Activated gamma-delta T cell treated with anti-CD3 and anti-CD28 coated beads, Interleukin-2, amount 50 U/mL, for 16 hours (primary cell): ENCODE measurements at places on chromosomes 16 and 17.

DNA sequence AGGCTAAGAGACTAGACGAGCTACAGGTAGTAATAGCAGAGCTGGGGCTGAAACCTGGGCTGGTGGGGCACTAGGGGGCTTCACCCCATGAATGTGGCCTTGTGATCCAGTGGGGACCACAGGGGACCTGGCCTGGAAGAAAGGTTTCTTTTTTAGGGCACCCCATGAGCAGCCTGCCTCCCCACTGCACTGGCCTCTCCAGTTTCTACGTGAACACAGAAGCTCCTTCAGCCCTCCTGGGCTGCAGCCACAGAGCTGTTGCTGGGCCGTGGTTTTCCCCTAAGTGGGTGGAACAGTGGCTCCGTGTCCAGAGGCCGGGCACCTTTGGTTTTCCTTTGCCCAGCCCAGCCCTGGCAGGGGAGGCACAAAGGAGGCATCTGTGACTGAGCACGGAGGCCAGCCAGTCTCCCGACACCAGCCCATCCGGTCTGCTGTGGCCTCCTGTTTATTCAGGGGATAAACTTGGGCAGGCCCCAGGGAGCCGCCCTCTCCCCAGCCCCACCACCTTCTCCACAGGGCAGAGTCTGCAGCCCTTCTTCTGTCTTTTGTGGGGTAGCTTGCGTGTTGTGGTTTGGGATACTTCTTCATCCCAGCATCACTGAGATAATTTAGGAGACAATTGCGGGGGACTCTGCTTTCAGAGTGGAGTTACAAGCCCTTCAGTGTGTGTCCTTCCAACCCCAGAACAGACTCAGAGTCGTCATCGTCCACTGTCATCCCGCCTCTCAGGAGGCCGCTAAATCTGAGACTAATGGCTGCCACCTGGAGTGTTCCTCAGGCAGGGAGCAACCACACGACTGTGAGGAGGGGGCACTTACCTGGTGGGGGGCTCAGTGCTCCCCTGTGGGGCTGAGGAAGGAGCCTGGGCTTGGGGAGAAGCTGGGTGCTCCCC is 85.3 kb downstream of the RAB11FIP4 start:
- DNase-seq = no peak

DNA sequence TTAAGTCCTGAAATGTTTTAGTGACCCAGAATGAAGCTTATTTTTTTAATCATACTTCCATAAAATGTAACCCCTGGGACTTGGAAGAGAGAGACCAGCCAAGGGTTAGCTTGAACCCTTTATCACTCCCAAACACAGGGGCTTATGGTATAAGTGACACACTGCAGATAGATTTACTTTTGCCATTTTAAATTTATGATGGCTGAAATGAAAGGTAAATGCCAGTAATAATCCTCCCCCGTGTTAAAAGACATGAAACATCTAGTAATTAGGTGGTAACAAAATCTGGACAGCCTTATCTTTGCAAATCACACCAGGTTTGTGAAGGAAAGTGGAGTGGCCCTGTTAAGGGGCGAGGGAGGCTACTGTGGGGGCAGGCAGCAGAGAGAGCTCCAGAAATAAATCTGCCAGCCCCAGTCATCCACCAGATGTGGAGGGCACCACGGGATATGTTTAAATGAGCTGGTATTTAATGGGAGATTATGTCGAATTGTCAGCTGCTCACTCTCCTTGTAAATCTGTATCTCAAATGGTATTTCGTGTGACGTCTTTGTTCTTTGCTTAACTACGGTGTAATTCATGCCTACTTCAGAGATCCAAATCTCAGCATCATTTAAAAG is 326.5 kb downstream of the WWOX start:
- no peak for DNase-seq

DNA sequence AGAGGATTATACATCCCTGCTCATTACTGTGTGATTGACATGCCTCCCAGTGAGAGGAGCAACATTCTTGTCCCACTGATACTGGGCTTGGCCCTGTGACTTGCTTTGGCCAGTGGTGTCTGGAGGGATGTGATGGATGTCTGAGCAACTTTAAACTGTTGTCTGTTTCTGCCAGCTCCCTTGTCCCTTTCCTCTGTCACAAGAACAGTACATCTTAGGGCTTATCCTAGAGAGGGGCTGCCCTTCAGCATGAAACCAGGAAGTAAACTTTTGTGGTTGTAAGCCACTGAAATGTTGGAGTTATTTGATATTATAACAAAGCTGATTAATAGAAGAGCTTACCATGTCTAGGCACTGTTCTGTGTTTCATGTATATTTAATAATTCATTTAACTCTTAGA is 82.9 kb upstream of the GPRC5B start:
- no peak for DNase-seq

DNA sequence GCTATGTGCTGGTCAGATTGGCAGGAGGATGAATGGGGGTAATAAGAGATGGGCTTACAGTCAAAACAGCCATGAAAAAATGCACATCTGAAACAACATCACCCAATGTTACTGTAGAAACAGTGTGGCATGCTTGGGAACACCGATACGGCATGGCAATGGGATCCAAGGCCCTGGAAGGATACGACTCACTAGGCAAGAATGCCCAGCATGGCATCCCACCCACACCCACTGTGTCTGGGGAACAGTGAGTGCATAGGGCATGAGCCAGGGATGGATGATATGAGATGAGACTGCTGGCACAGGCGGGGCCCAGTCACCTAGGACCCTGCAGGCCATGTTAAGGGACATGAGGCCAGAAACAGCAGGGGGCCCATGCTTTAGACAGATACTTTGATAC is 11.5 kb downstream of the TRIM25 start:
- DNase-seq = no peak

GRCh38 chr17:56599088-56599487 is 5.6 kb downstream of the NOG start:
- no peak for DNase-seq

GRCh38 chr16:55668340-55669281 is 12.8 kb downstream of the SLC6A2 start:
- no peak for DNase-seq

- no peak for DNase-seq
Observed at GRCh38 chr17:72145962-72146361, 25.1 kb downstream of the SOX9 start.

- no peak for DNase-seq
Observed at GRCh38 chr17:78522031-78522809, 55.0 kb downstream of the DNAH17 start.

DNA sequence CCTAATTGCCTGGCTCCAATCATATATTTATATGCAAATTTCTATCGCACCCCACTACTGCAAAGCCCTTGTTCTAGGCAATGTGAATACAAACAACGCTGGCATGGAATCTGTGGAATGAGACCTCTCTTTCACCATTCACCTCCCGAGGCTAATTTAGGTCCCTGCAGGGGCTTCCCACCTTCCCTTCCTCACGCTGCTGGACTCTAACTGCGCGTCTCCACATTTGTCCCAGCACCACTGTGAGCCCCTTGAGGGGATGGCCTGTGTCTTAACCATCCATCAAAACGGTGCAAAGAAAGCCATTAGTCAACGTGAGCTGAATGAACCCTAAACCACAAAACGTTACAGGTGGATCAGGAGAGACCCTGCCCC is 1.6 kb downstream of the TMEM114 start:
- DNase-seq = no peak

GRCh38 chr16:80931801-80932707 is 74.6 kb downstream of the CMC2 start:
- DNase-seq = no peak

DNA sequence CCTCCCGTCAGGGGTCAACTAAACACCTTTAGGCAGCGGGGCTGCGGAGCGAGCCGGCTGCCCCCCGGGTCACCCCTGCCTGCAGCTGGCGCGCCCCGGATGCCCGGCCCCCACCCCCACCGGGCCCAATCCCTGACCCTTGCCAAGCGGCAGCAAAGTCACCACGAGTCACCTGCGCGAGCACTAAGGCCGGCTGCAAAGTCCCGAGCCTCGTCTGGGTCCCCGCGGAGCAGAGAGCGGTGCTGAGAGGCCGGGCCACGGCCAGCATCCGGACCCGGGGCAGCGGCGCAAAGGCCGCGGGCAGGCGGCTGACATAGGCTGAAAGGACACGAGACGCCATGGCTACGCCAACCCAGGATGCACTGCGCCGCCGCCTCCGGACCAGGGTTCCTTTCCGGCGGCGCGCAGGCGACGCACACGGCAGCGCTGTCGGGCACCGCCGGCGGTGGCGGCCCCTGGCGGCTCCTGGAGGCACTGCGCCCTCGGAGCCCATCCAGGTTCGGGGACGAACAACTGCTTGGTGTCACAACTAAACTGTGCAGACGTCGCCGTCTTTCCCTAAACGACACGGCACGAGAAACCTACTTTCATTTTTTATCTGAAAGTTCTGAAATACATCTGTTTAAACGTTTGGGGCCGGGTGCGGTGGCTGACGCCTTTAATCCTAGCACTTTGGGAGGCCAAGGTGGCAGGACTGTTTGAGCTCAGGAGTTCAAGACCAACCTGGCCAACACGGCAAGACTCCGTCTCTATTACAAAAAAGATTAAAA is at the start of gene NDUFAB1:
NDUFAB1 (minus strand) TSS at position 366 of the 770 bp plus-strand sequence; CDS start at position 340, 26 bp downstream.
- peak; percentile 87 for DNase-seq

- DNase-seq = no peak
Observed at GRCh38 chr16:71426069-71426879, 15.6 kb downstream of the TLE7 start.

- no peak for DNase-seq
Observed at GRCh38 chr17:7289256-7290032, 5.0 kb downstream of the YBX2 start.

DNA sequence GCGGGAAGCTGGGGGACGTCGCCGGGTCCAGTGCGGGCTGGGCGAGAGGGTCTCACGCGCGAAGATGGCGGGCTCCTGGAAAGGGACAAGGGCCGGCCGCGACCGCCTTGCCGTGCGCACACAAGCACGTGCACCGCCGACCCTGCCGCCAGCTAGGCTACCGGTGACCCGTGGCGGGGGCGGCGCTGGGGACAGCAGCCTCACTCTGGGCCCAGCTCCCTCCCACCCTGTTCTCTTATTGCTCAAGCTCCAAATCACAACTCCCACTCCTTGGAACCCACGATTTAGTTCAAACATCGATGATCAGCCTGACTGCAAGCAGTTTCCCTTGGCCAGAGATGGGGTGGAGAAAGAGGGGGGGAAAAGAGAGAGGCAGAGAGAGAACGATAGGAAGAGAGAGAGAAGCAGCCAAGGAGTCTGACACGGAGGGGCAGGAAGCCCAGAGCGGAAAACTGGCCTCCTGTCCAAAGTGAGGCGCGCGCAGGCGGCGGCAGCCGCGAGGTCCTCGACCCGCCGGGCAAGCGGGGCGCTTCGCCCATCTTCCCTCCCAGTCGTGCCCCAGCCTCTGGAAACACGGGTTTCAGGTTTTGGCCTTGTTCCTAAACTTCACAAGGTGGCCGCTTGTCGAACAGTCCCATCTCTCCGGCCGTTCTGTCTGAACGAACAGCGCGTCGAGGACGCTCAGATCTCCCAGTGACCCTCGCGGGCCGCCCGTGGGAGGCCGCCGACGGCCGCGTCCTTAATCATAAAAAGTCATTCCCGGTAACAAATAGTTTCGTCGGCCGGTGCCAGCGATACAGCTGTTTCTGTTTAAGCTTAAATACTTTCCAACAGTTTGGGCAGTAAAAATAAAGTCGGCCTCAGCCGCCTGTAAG is 1.7 kb upstream of the CBX8 start:
- DNase-seq = no peak

DNA sequence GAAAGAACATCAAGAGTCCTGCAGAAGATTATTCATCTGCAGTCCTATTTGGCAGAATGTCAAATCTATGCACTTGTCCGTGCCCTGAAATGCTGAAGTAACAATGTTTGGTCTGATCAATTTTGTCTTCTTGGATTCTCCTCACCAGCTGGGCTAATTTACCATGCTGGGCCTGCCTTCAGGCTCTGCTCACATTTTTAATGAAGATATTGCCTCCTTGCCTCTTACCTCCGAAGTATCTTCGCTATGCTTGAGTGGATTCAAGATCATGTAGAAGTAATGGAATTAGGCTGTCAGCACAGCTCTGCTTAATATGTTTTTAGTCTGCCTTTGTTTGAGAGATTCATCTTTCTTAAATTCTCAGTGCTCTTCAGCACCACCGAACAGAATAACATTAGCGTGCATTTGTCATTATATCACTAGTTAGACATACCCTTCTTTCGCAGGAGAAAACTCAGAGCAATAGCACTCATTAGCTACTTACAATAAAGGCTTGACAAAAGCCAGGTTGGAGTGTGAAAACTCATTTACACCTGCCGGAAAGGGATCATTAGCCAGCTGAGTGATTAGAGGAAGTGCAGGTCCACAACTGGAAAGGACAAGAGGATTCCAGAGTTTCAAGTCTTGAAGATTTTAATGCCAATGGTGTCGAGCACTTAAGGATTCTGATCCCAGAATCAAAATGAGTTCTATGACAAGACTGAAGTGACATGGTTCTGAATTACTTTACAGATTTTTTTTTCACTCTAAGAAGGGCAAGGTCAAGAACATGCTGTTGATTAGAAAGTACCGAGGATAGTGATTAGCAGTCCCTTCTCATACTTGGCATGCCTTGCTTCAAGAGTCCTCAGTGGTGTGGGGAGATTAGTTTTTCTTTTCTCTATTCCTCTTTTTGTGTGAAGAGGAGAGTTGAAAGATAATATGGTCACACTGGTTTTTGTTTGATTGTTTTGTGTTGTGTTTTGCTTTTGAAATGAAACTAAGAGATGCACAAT is 405.6 kb upstream of the TOM1L1 start:
- DNase-seq = no peak

- DNase-seq = no peak
Observed at GRCh38 chr17:57537524-57538410, 207.3 kb downstream of the CCDC182 start.

GRCh38 chr17:18025241-18025944 is 13.6 kb downstream of the ATPAF2 start:
- no peak for DNase-seq

DNA sequence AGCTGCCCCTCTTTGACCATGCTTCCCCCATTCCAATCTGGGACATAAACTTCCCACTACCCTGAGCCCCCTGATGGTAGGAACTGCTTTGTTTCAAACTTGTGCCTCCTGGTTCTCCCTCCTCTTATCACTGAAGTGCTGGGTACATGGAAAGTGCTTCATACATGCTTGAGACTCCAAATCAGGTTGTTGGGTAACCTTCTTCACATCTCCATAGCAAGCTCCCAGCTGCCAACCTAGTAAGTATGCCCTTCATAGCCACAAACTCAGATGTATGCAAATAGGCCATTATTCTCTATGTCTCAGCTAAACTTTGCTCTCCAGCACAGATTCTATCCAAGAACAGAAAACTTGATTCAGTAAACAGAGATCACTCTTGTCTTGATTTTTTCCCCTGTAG is 310.6 kb upstream of the IRX3 start:
- DNase-seq = no peak

GRCh38 chr16:87135246-87136030 is 181.8 kb downstream of the C16orf95 start:
- DNase-seq = no peak

DNA sequence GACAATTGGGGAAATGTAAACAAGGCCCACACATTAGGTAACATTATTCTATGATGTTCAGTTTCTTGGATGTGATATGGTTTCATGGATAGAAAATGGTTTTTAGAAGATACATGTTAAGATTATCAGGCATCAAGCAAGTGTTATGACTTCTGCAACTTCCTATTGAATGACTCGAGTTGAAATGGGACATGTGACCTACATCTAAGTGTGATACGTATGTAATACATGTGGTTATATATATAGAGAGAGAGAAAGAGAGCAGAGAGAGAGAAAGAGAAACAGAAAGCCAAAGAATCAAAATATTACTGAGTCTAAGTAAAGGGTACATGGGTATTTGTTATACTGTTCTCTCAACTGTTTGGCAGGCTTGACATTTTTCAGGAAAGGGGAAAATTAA is 1.7 kb downstream of the TMEM170A start:
- DNase-seq = no peak

GRCh38 chr17:54680410-54680809 is 220.2 kb upstream of the TOM1L1 start:
- DNase-seq = no peak

- no peak for DNase-seq
Observed at GRCh38 chr16:52676959-52677358, 130.0 kb upstream of the TOX3 start.
